ENCODE measurements at places on chromosomes 3 and 15. TPM values are rescaled to one million over a fixed set of nuclear protein-coding genes. Genes with fewer than 3 reads are reported as not detected.

The CCNDBP1 gene
- 63.4 TPM for total RNA-seq

The GNAT1 gene
- not detected for total RNA-seq

The ANKRD34C gene
- not detected for total RNA-seq

The TGM4 gene
- under 0.01 TPM for total RNA-seq

The CD200R1 gene
- total RNA-seq: not detected

The HES1 gene
- 49.7 TPM for total RNA-seq

The ST8SIA2 gene
- total RNA-seq: 0.20 TPM

The CCNB2 gene
- 20.0 TPM for total RNA-seq

The FES gene
- total RNA-seq: 45.5 TPM

The FOXB1 gene
- not detected for total RNA-seq

The MAPK6 gene
- total RNA-seq: 24.6 TPM

The TRPM7 gene
- total RNA-seq: 19.2 TPM

The ENTPD3 gene
- total RNA-seq: not detected

The LRRC34 gene
- total RNA-seq: 0.60 TPM

The CAMK1 gene
- total RNA-seq: 21.4 TPM

The MESP2 gene
- not detected for total RNA-seq

The CHDH gene
- total RNA-seq: under 0.01 TPM

The GP9 gene
- not detected for total RNA-seq

The ADAM10 gene
- 87.0 TPM for total RNA-seq

The ZBTB38 gene
- total RNA-seq: 77.6 TPM

The VILL gene
- 2.8 TPM for total RNA-seq

The C3orf70 gene
- 0.65 TPM for total RNA-seq

The HIGD2B gene
- under 0.01 TPM for total RNA-seq

The GPR156 gene
- total RNA-seq: not detected

The ATP10A gene
- not detected for total RNA-seq

The CCR1 gene
- not detected for total RNA-seq

The NR2E3 gene
- 0.20 TPM for total RNA-seq

The CAMK2N2 gene
- not detected for total RNA-seq

The LMCD1 gene
- 10.7 TPM for total RNA-seq

The RBPMS2 gene
- total RNA-seq: under 0.01 TPM

The NDN gene
- 26.8 TPM for total RNA-seq

The KBTBD13 gene
- not detected for total RNA-seq

The CYP8B1 gene
- total RNA-seq: not detected

The GXYLT2 gene
- under 0.01 TPM for total RNA-seq

The MESP1 gene
- total RNA-seq: 0.22 TPM

The CCK gene
- not detected for total RNA-seq

All from lung microvascular endothelial cell (primary cell).